ENCODE measurements at places on chromosomes 1 and 21.

DNA sequence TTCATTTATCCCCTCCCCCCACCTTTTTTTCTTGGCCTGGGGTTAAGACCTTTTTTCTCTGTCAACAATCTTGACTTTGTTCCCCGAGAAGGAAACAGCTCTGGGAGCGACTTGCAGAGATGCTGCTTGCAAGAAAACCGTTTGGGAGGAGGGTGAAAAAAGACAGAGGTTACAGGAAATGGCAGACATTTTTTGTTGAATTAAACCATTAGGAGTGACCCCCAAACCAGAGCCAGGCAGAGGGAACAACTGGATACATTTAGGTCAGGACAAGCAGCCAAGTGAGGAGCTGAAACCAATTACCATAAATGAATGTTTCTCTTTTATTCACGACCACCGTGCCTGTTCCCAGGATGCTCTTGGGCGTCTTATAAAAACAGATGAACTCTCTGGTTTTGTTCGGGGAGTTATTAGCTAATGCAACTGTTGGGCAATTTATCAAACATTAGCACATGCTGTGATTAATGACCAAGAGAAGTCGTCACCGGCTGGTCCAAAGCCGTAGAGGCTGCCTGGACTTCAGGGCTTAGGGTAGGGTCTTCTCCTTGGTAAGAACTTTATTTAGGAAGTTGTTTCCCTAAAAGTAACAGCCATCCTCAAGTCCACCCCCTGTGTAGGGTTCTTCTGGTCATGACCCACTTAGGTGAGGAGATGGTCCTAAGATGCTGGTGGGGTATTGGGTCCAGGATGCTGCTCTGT lies 141.0 kb downstream of the FOXD2 start:
- no peak for DNase-seq

DNA sequence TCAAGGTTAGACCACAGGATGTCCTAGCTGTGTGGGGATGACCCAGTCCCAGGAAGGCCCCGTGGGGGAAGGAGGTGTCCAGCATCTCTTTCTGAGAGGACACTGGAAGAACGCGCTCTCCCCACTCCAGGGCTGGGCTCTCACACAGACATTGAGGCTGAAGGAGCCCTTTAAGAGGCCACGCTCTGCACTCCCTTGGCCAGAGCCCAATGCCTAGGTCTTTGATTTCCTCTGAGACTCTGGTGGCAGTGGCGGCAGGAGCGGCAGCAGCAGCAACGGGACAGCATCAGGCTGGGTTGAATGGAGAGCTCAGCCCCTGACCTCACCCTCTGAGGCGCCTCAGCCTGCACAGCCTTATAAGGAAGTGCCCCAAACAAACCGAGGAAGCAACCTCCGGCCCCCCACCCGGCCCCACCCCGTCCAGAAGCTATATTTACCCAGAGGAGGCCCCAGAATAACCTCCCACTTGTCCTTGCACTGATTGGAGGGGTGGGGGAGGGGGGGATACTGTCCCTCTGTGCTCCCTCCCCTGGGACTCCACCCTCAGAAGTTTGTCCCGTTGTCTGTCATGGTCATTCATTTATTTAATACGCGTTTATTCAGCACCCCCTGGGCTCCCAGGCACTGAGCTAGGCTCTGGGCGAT lies 12.3 kb downstream of the NES start:
- DNase-seq: no peak

DNA sequence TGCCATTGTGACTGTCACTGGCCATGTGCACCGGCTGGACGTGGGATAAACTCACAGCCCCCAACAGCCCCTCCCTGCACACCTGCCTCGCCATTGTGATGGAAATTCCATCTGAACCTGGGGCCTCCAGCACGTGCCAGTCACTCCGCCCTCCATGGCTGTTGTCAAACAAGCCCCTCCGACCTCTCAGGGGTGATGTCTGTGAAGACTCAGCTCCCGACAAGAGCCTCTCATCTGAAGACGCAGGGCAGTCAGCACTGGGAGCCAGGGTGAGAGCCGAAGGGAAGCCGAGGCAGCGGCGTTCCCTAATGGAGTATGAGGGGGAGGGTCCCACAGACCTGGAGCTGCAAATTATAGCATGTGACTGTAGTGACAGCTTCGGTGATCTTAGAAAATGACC lies 1.4 kb upstream of the KRTAP10-2 start:
- DNase-seq: no peak

DNA sequence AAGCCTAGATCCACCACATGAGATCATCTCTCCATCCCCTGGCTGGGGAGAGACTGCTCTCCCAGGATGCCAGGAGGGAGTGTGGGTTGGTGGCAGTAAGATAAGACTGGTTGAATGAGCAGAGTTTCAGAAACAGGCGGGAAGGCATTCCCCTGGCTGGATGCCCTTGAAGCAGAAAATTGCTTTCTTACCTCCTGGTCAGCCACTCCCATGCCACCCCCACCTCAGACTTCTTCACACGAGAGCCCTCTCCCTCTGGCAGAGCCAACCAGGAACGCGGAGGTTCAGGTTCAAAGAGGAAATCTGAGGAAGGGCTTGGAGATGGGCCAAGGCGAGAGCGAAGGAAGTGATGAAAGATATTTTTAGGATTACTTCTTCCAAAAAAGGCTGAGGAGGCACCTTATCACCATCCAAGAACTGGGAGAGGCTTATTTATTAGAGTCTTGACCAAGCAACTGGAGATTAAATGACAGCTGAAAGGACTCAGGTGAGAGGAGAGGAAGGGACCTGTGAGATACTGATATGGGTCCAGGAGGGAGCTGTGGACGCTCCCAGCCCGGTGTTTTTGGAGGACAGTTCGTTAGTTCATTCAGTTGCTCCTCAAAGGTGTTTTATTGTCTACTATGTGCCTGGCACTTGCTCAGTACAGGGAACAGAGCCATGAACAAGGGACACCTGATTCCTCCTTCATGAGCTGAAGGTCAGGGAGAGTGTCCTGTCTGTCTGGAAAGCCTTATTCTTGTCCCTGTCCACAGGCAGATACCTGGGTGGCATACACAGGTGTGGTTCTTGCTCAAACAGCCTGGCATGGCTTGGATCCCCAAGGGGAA lies 18.9 kb upstream of the SLC26A9 start:
- no peak for DNase-seq

DNA sequence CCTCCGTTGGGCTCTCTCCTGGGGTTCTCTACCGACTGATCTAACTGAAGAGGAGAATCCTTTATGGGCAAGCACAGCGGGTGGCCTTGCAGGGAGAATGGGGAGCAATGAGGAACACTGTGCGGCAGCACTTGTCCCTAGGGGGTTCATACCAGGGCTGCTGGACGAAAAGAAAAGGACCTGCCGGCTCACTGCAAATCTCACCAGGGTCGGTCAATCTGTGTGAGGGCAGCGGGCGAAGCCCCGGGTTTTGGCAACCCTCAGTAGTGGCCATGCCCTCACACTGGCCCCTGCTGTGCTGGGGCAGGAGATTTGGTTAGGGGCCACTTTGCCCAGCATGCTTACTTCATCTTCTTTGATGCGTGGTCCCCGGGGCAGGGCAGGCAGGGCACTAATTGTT lies 5.9 kb downstream of the LHX9 start:
- DNase-seq: no peak

GRCh38 chr1:89538361-89538760 lies 13.7 kb downstream of the LRRC8B start:
- DNase-seq: no peak

- no peak for DNase-seq
These were observed 40.9 kb upstream of the MCOLN3 start for GRCh38 chr1:85089203-85089602.

DNA sequence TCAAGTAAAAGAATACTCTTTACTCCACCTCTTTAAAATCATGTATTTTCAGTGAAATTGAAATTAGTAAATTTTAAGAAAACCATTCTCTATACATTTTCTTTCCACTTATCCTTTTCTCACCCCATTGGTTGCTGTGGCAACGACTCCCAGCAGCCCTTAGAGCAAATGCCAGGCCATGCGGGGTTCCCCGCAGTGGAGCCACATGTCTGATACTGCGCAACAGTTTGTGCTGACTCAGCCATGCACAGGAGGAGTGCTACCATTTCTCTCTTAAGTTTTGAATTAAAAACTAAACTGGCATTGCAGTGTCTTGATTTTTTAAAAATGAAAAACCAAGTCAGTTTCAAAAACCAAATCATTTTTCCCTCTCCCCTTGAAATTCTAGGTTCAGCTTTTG lies 214.1 kb upstream of the L1TD1 start:
- DNase-seq: no peak

- no peak for DNase-seq
These were observed 38.3 kb downstream of the ABCG1 start for GRCh38 chr21:42257091-42257765.

GRCh38 chr1:114130846-114131525 lies 22.7 kb downstream of the SYT6 start:
- no peak for DNase-seq

DNA sequence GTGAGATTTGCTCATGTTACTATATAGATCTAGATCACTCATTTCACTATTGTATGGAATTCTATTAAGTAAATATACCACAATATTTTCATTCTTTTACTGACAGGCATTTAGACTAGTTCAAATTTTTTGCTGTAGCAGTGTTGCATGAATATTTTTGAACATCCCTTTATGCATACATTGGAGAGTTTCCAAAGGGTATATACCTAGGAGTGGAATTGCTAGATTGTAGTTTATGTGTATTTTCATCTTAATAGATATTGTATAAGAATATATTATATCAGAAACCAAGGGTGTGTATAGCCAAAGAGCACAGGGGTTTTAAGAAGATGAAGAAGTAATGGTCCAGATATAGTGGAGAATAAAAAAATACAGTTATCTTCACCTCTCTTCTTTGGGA lies 6.2 kb downstream of the SCMH1 start:
- DNase-seq: no peak

- DNase-seq: no peak
These were observed 49.8 kb downstream of the NFIA start for GRCh38 chr1:61132176-61132638.

DNA sequence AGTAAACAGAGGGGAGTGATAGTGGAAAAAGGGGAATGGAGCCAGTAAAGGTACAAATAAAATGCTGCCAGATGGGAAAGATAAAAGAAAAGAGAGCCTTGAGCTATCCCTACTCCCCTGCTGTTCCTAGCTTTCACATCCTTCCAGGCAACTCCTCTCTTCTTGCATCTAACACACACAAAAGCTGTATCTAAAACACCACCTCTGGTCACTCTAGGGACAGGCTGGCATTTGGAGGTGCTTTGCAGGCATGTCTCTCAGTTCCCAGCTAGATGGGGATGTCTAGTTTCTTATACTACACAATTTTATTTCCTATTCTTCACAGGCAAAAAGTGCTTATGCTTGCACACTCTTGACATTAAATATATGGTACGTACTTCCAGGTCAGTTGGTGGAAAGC lies 185.1 kb upstream of the ST6GALNAC5 start:
- no peak for DNase-seq

GRCh38 chr21:15127437-15127836 lies 62.6 kb upstream of the NRIP1 start:
- DNase-seq: no peak

DNA sequence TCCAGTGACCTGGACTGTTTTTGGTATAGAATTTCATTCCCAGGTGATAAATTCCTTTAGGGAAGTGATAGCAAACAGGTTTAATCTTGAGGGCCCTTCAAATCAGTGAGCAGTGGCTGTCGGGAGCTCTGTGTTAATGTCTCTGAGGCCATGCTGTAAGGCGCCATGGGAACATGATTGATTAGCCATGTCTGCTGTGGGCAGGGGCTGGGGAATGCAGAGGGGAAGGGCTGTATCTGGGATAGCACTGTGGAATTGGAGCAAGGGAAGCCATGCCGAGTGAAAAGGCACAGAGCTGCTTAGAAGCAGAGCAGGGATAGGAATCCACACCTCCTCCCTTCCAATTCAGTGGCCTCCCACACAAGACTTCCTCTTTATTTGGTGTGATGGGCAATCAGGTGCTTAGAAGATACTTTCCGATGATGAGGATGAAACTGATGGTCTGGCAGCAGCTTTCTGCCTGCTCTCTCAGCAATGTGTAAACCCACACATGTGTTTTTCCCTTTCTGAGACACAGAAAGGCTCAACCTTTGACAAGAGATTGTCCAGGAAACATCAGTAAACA lies 83.8 kb upstream of the SSX2IP start:
- DNase-seq: no peak

DNA sequence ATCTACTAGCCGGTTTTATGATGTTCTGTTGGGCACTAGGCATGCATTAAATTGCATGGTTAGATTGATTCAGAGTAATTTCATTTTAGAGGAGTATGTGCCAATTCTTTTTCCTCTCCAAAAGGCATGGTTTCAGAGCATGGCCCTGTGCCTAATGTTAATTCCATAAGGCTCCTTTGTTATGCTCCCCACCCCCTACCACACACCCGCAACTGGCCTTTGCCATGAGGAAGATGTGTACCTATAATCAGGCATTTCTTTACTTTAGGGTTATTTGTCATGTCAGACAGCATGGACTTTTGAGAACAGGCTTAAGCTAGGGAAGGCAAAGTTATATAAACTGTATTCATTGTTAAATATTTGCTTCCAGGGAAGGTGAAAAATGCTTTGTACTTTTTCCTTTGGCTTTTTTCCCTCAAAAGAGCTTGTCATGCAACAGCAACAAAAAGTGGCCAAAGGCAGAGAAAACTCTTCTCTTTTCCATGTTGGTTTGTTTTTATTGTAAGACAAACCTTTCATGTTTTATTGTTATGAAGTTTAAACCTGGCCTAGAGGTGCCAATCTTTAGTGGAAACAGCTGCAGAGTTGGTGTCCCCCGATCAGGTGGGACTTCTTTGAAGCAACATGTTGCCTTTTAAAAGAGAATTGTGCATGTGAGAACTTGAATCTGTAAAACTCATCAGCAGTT lies 24.3 kb upstream of the NBL1 start:
- no peak for DNase-seq

GRCh38 chr1:97791251-97791650 lies 129.6 kb downstream of the DPYD start:
- no peak for DNase-seq

GRCh38 chr21:35048706-35049617 lies at the start of gene RUNX1:
Gene RUNX1 (minus strand): TSS chr21:35049302.
- peak; percentile 54 for DNase-seq

DNA sequence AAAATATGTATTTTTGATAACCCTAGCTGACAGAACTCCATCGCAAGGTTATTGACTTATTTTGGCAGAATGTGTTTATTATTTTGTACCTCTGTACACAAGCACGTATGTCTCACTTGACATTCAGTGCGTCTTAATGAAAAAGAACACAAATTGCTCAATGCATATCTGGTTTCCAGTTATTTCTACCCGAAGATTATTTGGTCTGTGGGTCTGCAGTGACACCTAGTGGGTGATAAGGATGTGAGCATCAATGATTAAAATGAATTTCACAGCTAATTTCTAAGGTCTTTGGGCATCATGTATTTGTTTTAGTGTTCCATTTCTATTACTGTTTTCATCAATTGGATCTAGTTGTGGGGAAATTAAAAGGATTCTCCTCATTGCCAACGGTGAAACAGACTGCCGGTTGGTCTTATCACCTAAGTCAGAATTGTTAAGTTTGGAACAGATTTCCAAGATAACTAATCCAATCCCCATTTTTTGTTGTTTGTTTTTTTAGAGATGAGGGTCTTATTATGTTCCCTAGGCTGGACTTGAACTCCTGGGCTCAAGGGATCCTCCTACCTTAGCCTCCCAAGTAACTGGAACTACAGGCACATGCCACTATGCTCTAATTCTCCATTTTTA lies 13.9 kb downstream of the DDX20 start:
- DNase-seq: peak; percentile 21

Measured in stimulated activated CD8-positive, alpha-beta memory T cell treated with anti-CD3 and anti-CD28 coated beads, Interleukin-4, amount 100 ng/mL, for 1 hour (primary cell).